PC-3 (cell line): ENCODE measurements at places on chromosomes 11 and 22. TPM values are rescaled to one million over a fixed set of nuclear protein-coding genes. Genes with fewer than 3 reads are reported as not detected.
A peak's percentile ranks its signal among the peaks of the same experiment; 100 is the strongest.

DNA sequence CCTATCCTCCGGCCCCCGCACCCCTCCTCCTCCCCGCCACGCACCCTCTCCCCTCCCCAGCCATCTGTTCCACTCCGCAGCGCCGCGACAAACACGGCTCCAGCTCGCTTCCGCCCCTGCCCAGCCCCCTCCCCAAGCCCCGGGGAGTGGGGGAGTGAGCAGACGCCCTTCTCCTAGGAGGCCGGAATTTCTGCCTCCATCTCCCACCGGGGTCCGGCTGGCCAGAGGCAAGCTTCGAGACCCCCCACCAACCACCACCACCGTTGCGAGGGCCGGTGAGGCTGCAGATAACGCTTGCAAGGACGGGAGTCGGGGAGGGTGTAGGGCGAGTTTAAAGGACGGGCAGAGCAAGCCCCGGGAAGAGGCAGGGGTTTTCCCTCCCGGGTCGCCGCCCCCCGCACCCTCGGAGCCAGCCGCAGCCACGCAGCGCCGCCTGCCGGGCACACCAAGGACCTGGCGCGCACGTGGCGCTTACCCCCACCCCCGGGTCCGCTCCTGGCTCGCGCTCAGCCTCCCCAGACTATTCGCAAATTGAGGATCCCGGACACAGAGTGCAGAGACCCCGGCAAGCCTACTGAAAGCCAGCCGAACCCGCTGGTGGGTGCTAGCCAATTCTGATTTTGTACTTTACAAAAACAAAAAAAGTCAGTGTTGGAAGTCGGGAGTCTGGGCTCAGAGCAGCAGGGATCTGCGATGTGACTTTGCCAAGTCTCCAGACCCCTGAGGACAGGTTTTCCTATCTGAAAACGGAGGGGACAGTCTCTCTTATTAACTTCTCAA, 22.6 kb downstream of the RTN4RL2 start:
- peak overlapping the region; percentile 49 for H3K4me3 ChIP-seq
- H3K4me1 ChIP-seq = 0 out of 2 replicates have a peak, but pooled peaks cover under 1% of the 10 kb centered on the region
- DNase-seq = peak; percentile 32
- no peaks in the 10 kb centered on the region for H3K36me3 ChIP-seq

Gene USH1C
- not detected in 2 replicates for total RNA-seq

- peaks cover 51% of the 10 kb centered on the region for H3K4me1 ChIP-seq
- H3K27me3 ChIP-seq = no peaks in the 10 kb centered on the region
- no peak overlapping the region for H3K4me3 ChIP-seq
- H3K27ac ChIP-seq = no peak overlapping the region
- no peak for DNase-seq
These were observed 40.2 kb upstream of the WNT7B start for GRCh38 chr22:46017166-46017565.

GRCh38 chr11:16805938-16806337, 67.5 kb downstream of the C11orf58 start:
- peak; percentile 81 for DNase-seq
- peaks cover 38% of the 10 kb centered on the region for H3K4me1 ChIP-seq
- 0 out of 2 replicates have a peak, but pooled peaks cover 5% of the 10 kb centered on the region for H3K36me3 ChIP-seq
- no peak overlapping the region for H3K27ac ChIP-seq

DNA sequence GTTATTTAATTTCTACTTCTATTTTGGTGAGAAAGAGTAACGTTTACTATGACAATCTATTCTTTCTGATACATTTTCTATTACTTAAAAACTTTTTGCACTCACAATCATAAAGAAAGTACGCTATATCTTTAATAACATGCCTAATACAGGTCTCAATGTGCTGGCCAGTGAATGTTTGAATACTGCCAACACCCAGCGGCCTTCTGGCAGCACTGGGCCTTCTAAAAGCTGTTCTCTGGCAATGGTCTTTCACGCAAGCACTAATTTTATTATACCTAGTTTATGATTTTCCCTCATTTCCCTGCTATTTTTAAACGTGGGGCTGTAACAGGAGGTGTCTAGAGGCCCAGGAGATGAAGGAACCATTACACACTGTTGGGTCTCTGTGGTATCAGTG, 349.8 kb upstream of the PITPNB start:
- no peaks in the 10 kb centered on the region for H3K4me1 ChIP-seq
- no peak for DNase-seq
- no peak overlapping the region for H3K27ac ChIP-seq

DNA sequence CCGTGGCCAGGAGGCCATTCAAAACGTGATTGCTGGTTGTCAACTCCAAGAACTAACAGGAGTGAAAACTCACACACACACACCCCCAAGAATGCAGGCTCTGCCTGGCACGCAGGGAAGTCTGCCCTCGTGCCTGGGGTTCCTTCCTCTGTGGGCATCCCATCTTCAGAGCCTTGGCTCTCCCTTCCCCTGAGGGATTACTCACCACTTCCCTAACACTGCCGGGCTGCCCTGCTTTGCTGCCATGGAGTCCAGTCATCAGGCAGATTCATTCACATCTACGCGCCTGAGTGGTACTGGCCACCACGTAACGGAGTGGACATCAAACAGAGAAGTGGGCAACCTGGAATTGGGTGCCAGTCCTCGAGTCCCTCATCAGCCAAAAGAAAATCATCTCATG, 120.7 kb upstream of the TMEM45B start:
- H3K27me3 ChIP-seq = 0 out of 2 replicates have a peak, but pooled peaks cover 4% of the 10 kb centered on the region
- no peak overlapping the region for H3K4me3 ChIP-seq
- no peak overlapping the region for H3K27ac ChIP-seq
- no peaks in the 10 kb centered on the region for H3K4me1 ChIP-seq
- H3K36me3 ChIP-seq = no peaks in the 10 kb centered on the region
- DNase-seq = peak; percentile 20

GRCh38 chr11:44483919-44484610, 81.4 kb upstream of the CD82 start:
- H3K36me3 ChIP-seq = no peaks in the 10 kb centered on the region
- H3K27ac ChIP-seq = no peak overlapping the region
- H3K4me1 ChIP-seq = no peaks in the 10 kb centered on the region

- H3K36me3 ChIP-seq = no peaks in the 10 kb centered on the region
- no peak for DNase-seq
- H3K4me3 ChIP-seq = no peak overlapping the region
- no peaks in the 10 kb centered on the region for H3K27me3 ChIP-seq
- H3K27ac ChIP-seq = peak overlapping the region; percentile 32
- peaks cover 42% of the 10 kb centered on the region for H3K4me1 ChIP-seq
These were observed 4.9 kb downstream of the PLXNB2 start for GRCh38 chr22:50302564-50302963.
